NCI-H2029 treated with DMSO at 0.1 percent for 48 hours (cell line): ENCODE measurements at places on chromosomes 2 and 18.

DNA sequence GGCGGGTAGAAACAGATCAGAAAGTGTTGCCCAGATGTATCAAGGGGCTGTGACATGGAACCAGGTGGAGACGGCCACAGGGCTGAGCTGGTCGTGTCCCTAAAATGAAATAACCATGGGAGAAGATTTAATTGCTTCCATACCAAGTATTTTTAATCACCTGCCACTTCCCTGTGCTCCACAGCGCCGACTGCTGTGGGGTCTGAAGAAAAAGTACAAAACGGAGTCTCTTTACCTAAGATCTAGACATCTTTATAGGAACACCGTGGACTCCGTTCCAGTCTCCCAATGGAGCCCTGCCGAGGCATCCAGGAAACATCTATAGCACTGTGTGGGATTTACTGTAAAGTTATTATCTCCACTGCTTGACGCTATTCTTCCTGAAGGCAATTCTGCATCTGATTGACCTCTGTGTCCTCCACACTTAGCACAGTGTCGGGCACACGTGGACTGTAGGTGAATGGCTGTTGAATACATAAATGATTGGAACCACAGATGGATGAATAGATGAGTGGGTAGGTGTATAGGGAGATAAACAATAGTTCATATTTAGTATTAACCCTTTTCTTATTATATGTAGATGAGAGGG, 21.6 kb upstream of the GYPC start:
- no peak for DNase-seq

- DNase-seq, result no peak
These were observed 83.9 kb downstream of the PLCL1 start for GRCh38 chr2:197888321-197888720.

- DNase-seq, result no peak
These were observed 131.5 kb downstream of the PRKCE start for GRCh38 chr2:45782986-45783385.

DNA sequence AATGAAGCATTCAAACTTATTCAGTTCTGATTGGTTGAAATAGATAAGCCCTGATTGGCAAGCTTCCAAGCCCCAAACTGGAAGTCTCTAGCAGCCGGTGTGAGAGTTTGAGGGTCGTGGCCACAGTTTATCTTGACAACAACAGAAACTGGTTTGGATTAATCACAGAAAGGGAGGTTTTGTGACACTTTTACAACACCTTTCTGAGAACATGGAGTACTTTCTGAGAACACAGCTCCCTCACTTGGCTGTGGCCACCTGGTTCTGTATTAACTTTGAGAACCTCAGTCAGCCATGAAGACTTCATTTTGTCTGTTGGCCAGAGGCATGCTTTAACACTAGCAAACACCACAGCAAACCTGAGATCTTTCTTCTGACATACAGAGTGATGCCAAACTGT, 280.7 kb upstream of the VWC2L start:
- no peak for DNase-seq

- DNase-seq, result no peak
These were observed 33.7 kb downstream of the MRPL33 start for GRCh38 chr2:27805180-27805579.

DNA sequence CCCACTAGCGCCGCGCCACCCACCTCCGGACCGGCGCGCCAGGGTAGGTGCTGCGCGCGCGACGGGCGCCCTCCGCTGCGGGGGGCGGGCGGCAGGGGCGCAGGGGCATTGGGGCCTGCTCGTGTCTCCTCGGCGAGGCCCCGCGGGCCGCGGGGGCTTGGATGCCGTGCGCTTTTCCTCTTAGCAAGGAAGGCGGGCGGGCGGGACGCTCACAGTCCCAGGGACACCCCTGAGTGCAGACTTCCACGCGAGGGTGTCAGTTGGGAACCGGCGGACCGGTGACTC, 748 bp downstream of the TWIST2 start:
- DNase-seq, result no peak

DNA sequence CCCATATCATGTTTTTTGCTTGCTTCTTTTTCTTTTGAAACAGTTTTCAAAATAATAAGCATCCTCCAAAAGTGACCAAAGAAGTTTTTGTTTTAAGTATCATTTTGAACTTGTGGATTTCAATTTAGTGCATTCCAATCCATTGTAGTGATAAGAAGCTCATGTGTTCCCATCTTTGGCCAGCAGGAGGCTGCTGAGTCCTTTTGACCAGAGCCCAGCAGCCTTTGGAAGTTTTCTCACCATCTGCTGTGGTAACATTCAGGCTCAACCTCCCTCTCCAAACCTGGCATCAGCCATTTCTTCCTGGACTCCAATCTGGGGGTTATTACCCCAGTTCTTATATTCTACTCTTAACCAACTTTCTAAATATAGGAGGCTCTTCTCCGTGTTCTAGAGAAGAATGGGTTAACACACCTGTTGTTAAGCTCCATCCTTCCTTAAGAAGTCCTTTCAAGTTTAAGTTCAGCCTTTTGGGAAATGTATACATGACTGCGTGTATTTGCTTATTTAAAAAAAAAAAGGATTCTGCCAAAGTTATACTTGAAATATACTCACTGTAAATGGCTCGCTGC, 39.0 kb upstream of the MAL start:
- DNase-seq, result no peak

DNA sequence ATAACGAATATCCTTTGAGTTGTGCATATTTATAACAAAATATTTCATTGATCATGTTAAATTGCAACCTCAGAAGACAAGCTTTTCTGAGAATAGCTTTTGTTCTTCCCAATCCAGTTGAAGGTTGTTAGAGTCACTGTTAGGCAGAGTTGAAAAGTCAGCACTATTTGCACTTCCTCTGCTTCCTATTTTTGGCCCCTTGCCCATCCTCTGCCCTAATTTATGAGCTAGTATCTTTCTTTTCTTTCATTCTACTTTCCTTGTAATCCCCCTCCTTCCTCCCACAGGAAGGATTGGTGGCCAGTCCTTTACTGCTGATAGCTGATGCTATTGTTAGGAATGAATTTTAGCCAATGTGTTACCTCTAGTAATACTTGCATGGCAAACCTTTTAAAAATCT, 4.9 kb downstream of the RALB start:
- no peak for DNase-seq

- no peak for DNase-seq
These were observed 516.9 kb upstream of the DSEL start for GRCh38 chr18:68033466-68033865.

- DNase-seq, result no peak
These were observed 152.6 kb downstream of the GALNT14 start for GRCh38 chr2:30985493-30986230.

- DNase-seq, result no peak
These were observed 59.4 kb downstream of the KCNG2 start for GRCh38 chr18:79857082-79857671.

- no peak for DNase-seq
These were observed 993.6 kb upstream of the NXPH2 start for GRCh38 chr2:139773720-139774277.

DNA sequence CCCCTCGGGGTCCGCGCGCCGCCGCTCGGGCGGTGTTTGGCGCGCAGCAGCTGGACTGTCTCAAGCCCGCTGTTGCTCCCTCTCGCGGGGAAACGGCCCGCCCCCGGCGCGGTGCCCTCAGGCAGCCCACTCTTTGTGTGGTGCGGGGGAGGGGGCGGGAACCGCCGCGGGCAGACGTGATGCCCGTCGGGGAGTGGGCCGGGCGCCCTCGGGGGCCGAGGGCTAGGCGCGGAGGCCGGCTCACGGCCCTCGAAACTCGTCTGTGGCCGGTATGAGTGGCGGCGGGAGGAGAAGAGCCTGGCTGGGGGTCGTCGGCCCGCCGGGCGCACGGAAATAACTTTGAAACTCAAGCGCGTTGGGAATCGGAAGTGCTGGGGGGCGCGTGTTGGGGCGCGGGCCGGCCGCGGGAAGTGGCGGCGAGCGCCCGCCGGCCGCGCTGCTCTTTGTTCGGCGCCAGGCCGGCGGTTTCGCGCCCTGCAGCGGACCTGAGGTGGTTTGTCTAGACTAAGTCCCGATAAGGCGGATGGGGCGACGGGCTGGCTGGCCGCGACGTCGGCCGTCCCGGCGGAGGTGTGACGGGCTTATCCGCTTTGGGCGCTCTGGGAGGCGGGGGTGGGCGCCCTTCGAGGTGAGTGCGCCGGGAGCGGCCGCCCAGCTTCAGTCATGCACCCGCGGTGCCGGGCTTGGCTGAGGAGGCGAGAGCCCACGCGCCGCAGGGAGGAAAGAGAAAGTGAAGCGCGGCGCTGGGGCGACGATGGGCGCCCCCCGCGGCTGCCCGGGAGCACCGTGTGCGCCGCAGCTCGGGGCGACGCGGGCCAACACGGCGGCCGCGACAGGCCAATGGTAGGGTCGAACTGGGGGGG, 679 bp downstream of the PTMA start:
- DNase-seq, result no peak

- no peak for DNase-seq
These were observed 266.9 kb upstream of the GULP1 start for GRCh38 chr2:188024811-188025210.

GRCh38 chr2:80303006-80303908, 1.3 kb downstream of the LRRTM1 start:
- no peak for DNase-seq
